ENCODE measurements at places on chromosomes 6 and 20.

GRCh38 chr20:31514154-31515071, at the start of gene HM13:
Gene HM13, plus strand, starts transcription at chr20:31514442. Its CDS starts 110 bp downstream, at chr20:31514552.
- peak; percentile 96 for DNase-seq

GRCh38 chr6:3457710-3458602, 1.1 kb upstream of the SLC22A23 start:
- peak; percentile 81 for DNase-seq

- DNase-seq = peak; percentile 96
Observed at GRCh38 chr20:41408156-41408794, 41.7 kb upstream of the EMILIN3 start.

DNA sequence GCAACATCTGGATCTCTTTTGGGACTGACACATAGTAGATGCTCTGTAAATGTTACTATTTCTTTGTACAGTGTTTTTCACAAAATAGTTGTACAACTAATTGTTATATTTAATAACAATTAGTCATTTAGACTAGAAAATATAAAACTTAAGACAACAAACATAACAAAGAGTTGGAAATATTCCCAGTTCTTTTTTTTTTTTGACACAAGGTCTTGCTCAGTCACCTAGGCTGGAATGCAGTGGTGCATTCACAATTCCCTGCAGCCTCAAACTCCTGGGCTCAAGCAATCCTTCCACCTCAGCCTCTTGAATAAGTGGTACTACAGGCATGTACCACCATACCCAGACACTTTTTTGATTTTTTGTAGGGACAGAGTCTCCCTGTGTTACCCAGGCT, 105.8 kb downstream of the UTRN start:
- no peak for DNase-seq

- no peak for DNase-seq
Observed at GRCh38 chr6:85412911-85413430, 36.9 kb upstream of the NT5E start.

DNA sequence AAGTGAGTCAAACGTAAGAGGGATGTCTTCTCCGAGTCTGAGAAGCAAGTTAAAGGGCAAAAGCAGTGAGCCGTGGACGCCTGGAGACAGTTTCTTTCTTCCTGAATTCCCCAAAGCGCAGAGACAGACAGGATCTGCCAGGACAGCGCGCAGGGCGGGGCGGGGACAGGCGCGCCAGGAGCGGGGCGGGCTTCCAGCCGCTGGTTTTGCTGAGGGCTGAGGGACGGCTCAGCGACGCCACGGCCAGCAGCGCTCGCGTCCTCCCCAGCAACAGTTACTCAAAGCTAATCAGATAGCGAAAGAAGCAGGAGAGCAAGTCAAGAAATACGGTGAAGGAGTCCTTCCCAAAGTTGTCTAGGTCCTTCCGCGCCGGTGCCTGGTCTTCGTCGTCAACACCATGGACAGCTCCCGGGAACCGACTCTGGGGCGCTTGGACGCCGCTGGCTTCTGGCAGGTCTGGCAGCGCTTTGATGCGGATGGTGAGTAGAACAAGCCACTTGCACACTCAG, at the start of gene SCGN:
TSS of gene SCGN (plus strand) at position 209 of the 509 bp plus-strand sequence. CDS start at position 398, 189 bp downstream.
- DNase-seq = peak; percentile 88

DNA sequence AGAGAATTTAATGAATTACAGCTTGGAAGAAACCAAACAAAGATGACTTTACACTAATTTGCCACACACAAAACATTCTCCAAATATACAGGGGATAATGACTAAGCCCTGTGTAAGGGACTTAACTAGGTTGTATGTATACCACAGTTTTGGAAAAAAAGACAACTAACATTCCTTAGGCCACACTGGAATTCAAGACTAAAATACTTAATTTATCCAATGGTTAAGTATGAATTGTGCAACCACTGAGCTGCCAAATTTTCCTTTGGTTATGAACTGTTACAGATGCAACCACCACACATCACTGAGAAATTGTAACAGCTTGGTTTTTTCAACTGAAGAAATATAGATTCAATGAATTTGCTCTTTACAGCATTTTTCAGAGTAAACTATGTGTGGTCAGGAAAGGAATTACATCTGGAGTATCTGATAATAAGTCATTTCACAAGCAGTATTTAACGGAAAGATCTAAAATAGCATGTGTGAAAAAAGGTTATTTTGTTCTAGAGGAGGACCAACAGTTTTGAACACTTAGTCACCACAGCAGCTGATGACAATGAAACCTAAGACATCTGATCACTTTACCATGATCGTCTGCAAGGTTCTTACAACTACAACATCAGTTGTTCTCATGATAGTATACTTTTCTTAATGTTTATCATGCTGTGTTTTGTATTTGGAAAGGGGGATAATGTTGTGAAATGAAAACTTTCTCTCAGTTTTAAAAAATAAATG, 318.8 kb downstream of the BCKDHB start:
- DNase-seq = no peak

DNA sequence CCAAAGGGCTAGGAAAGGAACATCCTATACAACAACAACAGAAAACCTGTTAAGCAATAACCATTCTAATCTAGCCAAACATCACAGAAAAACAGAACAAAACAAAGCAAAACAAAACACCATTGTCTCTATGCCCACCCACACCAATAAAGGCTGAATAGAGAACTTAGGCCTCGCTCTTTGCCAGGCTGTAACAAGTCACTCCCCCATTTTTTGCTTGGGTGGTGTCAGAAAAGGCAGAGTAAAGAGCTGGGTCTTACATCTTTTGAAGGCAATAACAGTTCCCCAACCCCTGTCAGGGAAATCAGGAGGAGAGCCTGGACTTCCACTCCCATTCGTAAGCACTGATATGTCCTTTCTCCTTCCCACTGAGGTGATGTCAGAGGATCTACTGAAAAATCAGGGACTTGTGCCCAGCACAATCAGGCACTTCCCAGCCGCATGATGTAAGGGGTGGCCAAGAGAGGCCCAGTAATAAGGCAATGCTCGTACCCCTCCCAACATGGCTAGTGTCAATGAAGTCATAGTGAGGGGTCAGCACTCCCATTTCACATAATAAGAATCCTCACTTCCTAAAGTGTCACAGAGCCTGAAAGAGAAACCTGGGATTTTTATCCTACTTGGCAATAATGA, 31.0 kb downstream of the THEMIS start:
- DNase-seq = no peak

DNA sequence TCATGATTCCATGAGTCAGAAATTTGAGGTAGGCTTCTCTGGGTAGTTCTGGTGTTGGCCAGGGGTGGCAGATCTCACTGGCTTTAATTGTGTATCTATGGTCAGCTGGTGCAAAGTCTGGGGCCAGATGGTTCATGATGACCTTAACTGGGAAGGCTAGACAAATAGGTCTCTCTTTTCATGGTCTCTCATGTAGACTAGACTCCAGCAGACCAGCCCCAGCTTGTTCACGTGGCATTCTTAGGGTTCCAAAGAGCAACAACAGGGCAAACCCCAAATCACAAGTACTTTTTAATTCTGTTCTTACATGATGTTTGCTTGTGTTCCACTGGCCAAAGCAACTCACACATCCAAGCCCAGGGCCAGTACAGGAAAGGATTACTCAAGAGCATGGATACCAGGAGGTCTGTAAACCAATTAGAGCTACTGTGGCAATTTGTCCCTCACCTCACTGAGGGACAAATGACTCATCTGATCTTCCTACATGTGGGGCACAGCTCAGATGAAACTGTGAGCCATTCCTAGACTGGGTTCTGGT, 79.5 kb upstream of the PBOV1 start:
- DNase-seq = no peak

- peak; percentile 71 for DNase-seq
Observed at GRCh38 chr6:89818977-89819335, 638 bp downstream of the MDN1 start.

- DNase-seq = peak; percentile 64
Observed at GRCh38 chr6:25009393-25009710, 73.6 kb upstream of the RIPOR2 start.

GRCh38 chr6:161274898-161275297, 1.0 kb upstream of the AGPAT4 start:
- DNase-seq = no peak

- DNase-seq = no peak
Observed at GRCh38 chr6:168413856-168414255, 27.1 kb upstream of the SMOC2 start.

- DNase-seq = no peak
Observed at GRCh38 chr6:147603392-147604081, 95.0 kb downstream of the SAMD5 start.

DNA sequence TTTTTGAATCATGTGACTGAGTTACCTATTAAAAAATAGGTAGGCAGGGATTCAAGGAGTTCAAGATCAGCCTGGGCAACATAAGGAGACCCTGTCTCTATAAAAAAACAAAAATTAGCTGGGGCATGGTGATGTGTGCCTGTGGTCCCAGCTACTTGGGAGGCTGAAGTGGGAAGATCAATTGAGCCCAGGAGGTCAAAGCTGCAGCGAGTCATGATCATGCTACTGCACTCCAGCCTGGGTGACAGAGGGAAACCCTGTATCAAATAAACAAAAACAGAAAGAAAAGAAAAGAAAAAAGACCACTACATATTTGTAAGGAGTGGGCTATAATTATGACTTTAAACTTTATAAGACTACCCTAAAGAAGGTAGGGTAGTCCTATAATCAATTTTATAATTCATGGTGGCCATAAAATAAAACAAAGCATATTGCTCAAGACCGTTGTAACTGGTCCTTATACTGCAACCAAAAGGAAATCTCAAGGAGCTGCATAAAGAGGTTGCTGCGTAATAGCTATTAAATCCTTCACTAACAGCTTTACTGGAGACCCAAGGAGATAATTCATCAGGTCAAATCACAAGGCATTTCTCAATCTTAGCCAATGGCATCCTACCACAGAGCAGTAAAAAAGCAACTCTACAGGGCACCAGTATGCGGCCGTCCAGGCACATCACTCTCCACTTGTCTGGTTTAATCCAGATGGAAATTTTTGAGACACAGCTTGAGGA, 13.5 kb downstream of the PIGU start:
- no peak for DNase-seq

DNA sequence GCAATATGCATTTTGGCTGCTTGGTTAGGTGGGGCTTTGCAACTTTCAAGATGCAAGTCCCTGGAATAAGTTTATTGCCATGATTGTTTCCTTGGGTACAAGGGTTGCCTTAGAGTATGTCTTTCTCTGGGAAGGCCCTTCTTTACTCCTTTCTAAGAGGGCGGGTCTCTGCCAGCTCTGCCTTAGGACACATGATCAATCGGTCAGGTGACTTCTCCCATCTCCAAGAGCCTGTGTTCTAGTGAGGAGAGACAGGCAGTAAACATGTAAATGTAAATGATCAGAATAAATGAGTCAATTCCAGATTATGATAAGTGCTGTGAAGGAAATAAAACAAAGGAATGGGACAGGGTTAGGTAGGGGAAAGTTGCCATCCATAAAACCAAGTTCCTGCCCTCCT, 43.2 kb upstream of the BCAS1 start:
- no peak for DNase-seq

DNA sequence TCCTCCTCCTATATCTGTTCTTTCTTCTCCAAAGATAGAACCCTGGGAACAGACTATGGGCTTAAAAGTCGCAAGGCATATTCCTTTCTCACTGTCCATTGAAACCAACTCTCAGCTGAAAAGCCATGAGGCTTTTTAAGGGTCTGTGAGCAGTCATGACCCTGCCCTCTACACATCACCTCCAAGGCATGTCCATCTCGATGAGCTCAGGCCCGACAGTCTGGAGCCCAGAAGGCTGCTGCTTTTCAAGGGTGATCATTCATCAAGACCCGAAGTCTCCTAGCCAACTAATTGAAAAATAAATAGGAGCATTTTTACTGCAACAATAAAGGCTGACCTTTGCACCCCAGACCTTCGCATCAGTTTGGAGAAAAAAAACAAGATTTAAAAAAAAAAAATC, 378.8 kb upstream of the NRSN1 start:
- no peak for DNase-seq

GRCh38 chr20:23147647-23147963, 61.5 kb upstream of the CD93 start:
- DNase-seq = no peak

DNA sequence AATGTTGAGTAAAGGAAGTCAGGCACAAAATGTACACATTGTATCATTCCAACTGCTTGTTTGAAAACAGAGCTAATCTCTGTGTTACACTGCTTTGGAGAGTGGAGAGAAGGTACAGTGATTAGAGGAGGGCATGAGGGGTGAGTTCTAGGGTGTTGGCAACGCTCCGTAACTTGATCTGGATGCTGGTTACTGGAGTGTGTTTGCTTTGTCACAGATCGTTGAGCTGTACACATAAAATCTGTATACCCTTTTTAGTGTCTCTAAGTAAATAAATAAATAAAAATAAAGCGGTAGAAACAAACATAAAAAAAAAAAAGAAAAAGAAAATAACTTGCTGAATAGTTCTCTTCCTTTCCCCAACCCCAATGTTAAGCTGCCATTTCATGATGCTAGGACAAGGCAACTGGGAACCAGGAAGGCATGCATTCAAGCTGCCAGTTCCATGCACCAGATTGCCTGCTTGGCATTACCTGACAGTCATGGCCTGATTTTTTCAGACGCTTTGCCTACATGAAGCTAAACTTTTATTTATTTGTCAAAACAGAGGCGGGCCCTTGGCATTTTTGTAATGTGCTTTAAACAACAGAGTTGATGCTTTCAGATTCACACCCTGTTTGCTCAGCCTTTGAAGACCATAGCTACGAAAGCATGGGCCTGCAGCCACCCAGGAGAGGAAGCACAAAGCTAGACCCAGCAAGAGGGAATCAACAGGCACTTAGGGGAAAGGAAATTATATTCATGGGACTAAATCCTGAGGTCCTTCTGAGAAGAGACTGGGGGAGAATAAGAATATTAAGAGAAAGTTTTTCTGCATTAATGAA, 21.2 kb downstream of the TNFRSF21 start:
- DNase-seq = no peak

DNA sequence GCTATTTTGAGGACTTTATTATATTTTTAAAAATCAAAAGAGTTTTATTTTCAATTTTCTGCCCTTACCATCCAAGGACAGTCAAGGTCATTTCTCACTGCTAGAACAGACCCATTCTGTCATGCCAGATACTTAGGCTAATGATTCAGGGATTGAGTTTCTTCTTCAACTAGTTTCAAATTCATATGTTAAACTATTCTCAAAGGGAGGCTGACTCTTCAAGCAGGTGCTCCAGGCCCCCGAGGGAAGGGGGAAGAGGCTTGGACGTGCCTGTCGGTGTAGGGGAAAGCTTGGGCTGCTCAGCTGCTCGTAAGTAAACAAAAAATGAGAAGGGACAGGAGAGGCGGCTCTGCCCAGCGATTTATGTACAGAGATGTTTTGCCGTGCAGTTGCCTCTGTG, 69.4 kb upstream of the MYLIP start:
- no peak for DNase-seq

GRCh38 chr20:50518270-50518721, 8.1 kb downstream of the PTPN1 start:
- no peak for DNase-seq

DNA sequence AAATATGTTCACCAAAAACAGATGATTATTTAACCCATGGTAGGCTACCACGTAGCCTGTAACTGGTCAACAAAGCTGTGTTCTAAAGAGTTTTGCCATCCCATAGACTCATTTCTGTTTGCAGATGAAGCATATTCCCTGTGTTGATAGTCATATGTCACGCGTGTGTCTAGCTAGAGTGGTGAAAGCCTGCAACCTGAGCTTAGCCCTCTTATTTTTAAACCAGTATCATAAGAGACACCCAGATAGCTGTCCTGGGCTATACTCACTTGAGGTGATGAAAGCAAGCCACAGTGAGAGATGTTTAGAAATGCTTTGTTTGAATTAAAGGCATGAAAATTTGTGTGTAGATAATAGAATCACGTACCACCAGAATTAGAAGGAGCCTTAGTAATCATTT, 307.8 kb downstream of the ZFAND3 start:
- no peak for DNase-seq

GRCh38 chr6:93433592-93433991, 14.2 kb upstream of the EPHA7 start:
- no peak for DNase-seq

Measured in hematopoietic multipotent progenitor cell treated with erythropoietin and hydrocortisone succinate and interleukin-3 and kit ligand, for 4 days (in vitro differentiated cells).